ENCODE measurements at places on chromosomes 16 and 17.
A peak's percentile ranks its signal among the peaks of the same experiment; 100 is the strongest.

GRCh38 chr16:57889522-57889921, 81.4 kb downstream of the CNGB1 start:
- DNase-seq: no peak

DNA sequence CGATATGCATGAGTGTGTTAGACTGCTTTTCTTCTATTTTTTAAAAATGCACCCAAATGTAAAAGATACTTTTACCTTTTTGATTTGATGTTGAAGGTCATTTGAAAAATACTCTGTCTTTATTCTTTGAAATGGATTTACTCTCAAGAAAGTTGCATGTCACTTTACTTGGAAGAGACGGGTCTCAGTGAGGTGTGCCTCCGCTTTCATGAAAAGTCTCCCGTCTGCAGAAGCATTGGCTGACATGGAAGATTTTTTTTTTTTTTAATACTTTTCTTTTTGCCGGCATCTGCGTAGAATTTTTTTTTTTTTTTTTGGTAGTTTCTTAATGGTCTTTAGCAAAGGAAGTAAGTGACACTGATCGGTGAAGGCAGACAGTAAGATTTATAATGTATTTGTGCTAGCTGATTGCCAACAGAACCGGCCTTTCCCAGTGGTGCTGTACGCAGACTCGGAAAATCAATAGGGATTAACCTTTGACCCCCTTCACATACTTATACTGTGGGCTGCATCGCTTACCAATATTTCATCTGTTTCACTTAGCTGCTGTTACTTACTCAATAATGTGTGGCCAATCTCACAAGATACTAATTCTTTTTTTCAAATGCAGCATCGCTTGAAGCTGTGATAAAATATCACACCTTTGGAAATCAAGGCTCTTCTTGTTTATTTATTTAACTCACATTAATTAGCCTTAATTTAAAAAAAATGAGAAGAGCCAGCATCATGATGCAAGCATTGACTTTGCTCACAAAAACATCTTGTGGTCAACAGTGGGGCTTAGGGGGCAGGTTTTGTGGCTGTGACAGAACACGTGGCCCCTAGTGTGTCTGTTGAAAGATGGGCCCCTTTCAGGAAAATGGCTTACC, 383.9 kb downstream of the WWOX start:
- no peak for DNase-seq

DNA sequence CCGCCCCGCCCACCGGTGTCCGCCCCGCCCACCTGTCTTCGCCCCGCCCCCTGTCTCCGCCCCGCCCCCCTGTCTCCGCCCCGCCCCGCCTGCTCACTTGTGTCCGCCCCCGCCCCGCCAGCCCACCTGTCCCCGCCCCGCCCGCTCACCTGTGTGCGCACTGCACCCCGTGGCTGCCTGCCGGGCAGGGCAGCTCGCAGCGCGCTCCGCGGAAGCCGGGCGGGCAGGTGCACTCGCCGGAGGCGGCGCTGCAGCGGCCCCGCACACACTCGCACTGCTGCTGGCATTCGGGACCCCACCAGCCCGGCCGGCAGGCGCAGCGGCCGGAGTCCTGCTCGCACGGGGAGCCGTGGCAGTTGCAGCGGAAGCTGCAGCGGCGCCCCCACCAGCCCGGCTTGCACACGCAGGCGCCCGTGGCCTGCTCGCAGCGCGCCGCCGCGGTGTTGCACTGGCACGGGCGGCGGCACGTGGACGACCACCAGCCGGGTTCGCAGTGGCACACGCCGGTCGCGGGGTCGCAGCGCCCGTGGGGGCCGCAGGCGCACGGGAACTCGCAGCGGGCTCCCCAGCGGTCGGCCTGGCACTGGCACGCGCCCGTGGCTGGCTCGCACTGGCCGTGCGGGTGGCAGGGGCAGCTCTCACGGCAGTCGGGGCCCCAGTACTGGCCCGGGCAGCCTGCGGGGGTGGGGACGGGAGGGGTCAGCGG, 2.1 kb downstream of the SCARF1 start:
- no peak for DNase-seq

- DNase-seq: no peak
Measured at GRCh38 chr17:83132251-83133081, 53.1 kb downstream of the METRNL start.

- DNase-seq: no peak
Measured at GRCh38 chr17:66488864-66489263, 186.5 kb downstream of the PRKCA start.

DNA sequence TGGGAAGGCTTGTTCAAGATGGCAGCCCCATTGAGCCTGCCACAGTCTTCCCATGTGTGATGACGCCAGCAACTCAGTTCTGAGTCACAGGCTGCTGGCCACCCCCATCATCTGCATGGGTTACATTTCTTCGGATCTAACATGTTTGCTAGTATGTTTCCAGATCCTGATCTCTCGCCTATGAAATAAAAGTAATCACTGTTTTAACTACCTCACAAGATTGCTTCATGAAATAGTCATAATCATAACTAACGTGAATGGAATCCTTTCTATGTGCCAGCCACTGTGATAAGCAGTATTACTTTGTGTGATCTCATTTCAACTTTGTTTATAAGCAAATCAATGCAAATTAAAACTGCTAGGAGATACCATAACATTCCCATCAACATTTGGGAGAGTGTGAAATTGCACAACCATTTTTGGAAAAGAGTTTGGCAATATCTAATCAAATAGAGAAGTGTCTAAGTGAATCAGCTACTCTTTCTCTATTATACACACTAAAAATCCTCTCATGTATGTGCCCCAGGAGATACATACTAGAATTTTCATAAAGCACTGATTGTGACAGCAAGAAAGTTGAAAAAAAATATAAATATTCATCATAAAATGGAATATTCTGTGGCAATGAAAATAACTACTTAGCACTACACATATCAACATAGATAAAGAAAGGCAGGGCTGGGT, 300.2 kb upstream of the IRX5 start:
- no peak for DNase-seq

GRCh38 chr17:38918129-38918913, 7.1 kb upstream of the LASP1NB start:
- no peak for DNase-seq

DNA sequence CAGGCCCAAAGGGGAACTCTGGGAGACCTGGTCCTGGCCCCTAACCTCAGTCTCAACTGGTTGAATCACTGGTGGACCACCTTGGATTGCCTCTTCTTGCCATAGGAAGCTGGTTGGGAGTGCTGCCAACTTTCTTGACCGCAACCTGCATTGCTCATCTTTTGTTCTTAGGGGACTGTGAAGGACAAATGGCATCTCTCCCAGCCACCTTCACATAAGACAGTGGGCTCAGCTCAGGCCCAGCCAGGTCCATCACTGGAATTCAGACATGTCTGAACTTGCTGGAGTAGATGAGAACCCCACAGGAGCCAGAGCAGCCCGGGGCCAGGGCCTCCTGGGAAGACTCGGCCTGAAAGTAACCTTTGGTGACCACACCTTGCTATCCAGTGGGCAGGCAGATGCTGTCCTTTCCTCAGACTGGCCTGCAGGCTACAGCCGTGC, 18.8 kb downstream of the ADORA2B start:
- DNase-seq: no peak

DNA sequence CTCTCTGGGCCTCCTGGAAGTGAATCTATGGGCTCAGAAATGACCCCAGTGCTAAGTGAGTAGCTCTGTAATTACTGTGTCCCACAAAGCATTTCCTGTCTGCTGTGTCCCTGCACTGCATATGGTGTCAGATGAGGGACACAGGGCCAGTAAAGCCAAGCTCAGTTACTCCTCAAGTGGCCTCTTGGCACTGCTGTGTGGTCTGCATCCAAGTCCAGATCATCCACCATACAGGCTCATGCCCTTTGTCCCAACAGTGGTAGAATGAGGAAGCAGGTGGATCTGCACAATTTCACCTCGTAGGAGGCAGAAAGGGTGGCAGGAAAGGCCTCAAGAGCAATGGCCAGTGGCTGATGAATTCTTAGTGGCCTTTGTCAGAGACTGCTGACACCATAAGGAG, 146.8 kb downstream of the SOX9 start:
- DNase-seq: no peak

DNA sequence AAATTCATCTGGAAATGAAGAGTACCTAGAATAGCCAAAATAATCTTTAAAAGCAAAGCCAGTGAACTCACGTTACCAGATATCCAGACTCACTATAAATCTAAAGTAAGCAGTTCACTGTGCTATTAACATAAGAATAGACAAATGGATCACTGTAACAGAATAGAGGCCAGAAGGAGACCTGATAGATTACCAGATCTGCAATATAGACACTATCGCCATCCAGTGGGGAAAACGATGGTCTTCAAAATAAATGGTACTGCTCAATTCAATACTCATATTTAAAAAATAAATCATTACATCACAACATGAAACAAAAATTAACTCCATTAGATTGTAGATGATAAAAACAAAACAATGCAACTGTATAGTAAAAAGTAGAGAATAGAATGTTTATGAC, 158.6 kb upstream of the CDH8 start:
- DNase-seq: no peak

- no peak for DNase-seq
Measured at GRCh38 chr16:5427571-5427970, 330.0 kb upstream of the EEF2KMT start.

- DNase-seq: no peak
Measured at GRCh38 chr16:74829637-74830036, 55.0 kb upstream of the FA2H start.

GRCh38 chr17:57823469-57824401, 26.1 kb downstream of the MRPS23 start:
- DNase-seq: no peak

- DNase-seq: no peak
Measured at GRCh38 chr17:41211845-41212466, 14.5 kb upstream of the KRTAP9-2 start.

DNA sequence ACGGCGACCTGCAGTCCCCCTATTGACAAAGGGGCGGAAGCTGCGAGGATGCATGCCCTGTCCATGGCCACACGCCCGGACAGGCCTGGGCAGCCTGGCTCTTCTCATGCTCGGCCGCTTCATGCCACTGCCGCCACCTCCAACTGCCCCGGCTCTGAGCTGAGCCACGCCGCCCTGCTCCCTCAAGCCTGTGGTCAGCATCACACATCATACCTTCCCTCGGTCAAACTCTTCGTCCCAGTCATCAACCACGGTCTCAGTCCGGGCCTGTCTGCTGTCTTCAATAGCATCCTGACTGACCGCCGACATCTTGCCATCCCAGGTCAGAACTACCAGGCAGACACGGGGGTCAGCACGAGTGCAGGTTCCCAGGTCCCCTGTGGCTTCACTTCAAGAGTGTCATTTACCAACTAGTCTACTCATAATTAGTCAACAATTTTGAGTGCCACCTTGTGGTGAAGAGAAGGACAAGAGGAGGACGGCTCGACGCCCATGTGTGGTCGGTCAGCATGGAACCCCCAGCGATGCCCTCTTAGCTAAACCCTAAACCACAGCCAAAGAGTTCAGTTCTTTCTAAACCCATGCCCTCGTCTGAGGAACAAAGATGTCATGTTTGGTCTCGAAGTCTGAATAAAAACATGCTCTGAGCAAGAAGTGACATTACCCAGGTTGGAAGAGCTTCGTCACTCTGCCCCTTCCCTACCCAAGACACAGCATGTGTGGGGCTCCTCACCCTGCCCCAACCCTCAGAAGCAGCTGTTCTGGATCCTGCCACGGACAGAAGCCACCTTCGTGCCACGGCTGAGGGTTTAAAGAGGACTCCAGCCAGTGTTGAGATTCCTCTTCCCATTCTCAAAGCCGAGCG, 16.9 kb upstream of the CYTH1 start:
- peak; percentile 80 for DNase-seq

- no peak for DNase-seq
Measured at GRCh38 chr17:82517230-82517865, 2.2 kb upstream of the FOXK2 start.

GRCh38 chr16:4882000-4882632, 34.8 kb downstream of the UBN1 start:
- no peak for DNase-seq
